Activated CD8-positive, alpha-beta memory T cell treated with anti-CD3 and anti-CD28 coated beads for 1 hour (primary cell): ENCODE measurements at places on chromosomes 12 and 14.

DNA sequence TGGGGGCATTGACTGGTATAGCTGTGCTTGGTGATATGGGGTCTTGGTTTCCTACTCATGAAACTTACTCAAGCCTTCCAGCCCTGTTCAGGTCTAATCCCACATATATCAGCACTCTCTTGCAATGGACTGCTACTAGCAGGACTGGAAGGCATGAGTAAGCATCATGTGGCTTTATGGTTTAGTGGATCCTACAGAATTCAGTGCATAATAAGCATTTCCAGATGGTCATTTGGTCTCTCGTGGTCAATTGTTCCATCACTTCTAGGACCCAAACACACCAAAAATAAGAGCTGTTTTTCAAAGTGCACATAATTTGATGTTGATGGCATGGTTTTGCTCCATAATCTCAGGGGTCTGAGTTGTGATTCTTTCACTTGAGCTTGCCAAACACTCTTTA lies 114.4 kb downstream of the LMNTD1 start:
- no peak for DNase-seq

GRCh38 chr14:95537298-95538089 lies 2.6 kb downstream of the GLRX5 start:
- DNase-seq = no peak

GRCh38 chr12:111580737-111581136 lies 18.4 kb downstream of the ATXN2 start:
- no peak for DNase-seq

- DNase-seq = no peak
Measured at GRCh38 chr12:94957006-94957405, 46.5 kb downstream of the NDUFA12 start.

DNA sequence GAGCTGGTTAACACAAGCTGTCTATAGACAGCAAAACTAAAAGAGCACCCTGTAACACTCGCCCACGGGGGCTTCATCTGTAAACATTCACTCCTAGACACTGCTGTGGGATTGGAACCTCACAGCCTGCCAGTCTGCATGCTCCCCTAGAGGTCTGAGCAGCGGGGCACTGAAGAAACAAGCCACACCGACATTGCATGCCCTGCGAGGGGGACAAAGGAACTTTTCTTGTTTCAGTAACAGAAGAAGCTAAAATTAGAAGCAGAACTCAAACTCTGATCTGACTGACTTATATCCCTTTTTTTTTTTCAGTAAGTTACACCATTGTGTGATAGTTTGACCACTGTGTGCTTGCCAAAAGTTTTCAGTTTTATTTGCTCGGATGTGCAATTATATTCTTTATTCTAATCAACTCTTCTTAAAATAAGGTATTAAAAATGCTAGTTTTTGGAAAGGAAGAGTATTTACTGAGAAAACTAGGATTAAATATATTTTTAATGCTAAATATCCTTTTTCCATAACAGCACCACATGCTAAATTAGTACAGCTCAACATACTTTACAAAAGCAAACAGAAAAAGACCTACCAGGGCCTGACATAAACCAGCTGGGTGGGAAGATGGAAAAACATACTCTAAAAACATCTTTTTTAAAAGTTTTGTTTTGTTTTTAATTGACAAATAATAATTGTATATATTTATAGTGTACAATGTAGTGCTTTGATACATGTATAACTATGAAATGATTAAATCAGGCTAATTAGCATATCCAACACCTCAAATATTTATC lies 100.2 kb downstream of the EPS8 start:
- no peak for DNase-seq

- DNase-seq = no peak
Measured at GRCh38 chr14:32472512-32473463, 143.7 kb downstream of the AKAP6 start.

DNA sequence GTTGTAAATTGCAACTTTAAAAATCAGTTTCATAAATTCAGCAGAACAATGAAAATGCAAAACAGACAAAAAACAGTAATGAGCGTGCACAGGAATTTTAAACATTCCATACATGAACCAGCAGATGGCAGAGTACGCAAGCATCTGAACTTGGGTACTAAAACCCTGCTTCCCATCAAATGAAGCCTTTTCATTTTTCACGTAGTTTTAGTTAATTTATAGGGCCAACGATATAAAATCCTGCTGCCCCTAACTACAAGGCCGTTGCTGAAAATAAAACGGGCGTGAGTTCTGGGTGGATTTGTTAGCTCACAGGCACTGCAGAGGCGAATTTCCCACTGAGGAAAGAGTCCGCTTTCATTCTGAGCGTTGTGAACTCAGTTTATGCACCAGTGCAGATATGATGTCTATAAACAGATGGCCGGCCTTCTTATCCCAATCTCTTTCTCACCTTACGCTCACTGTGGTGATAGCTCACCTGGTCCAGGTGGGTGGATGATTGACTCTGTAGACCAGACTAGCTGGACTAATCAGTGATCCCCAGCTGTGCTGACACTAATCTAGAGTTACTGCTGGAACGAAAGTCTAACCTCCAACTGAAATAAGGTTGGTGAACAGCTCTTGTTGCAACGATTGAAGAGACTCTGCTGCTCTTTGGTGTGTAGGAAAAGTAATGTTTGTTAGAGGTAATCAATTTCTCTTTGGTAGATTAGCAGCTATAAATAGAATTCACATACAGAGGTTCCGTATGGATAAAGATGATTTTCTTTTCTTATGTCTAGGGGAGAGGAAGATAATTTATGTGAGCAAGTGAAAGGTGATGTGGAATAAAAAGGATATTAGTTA lies 89.2 kb downstream of the PDZRN4 start:
- DNase-seq = no peak

DNA sequence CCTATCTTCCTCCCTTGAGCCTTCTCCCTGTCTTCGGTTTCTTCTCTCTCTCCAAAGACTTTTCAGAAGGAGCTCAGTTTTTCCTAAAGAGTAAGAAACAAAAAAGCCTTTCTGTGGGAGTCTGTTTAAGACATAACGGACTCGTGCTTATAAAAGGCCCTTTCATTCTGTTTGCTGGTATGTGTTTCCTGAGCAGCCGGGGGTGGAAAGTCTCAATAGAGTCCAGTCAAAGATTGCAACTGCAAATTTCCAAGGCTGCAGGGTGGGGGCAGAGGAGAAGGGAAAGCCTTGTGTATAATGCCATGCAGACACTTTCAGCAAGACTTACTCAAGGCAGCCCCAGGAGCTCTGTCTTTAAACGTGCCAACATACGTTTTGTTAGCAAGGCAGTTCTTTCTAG lies 62.2 kb downstream of the GNG2 start:
- no peak for DNase-seq

DNA sequence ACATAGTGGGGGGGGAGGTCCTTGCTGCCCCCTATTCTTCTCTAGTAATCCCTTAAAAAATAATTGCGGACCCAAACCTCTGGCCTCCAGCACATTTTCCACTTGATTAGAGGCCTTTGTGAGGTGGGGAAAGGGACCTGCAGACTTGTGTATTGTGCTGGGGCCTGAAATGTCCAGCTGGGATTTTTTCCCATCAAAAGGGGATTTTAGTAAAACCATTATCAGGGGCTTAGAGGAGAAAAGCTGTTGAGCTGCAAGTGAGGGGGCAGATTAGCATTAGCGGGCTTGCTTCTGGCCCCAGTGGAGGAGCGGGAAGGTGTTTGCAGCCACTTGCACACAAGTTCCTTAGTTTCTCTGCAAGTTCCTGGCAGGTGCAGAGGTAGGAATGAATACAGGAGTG lies 13.9 kb downstream of the FBXL14 start:
- DNase-seq = no peak

- DNase-seq = no peak
Measured at GRCh38 chr12:25186788-25187402, 8.1 kb downstream of the DNAI7 start.

DNA sequence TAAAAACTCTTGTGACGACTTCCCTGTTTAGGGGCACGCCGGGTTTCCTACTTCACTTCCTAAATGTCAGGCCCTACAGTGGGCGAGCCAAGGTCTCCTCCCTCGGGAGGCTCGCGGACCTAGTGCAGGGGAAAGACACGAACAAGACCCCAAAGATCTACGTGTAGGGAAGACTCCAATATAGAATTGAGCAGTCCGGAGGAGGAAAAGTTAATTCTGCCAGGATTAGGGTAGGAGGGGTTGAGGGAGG lies 564 bp downstream of the ATXN3 start:
- no peak for DNase-seq

- DNase-seq = no peak
Measured at GRCh38 chr12:68506619-68507018, 104.1 kb upstream of the RAP1B start.

DNA sequence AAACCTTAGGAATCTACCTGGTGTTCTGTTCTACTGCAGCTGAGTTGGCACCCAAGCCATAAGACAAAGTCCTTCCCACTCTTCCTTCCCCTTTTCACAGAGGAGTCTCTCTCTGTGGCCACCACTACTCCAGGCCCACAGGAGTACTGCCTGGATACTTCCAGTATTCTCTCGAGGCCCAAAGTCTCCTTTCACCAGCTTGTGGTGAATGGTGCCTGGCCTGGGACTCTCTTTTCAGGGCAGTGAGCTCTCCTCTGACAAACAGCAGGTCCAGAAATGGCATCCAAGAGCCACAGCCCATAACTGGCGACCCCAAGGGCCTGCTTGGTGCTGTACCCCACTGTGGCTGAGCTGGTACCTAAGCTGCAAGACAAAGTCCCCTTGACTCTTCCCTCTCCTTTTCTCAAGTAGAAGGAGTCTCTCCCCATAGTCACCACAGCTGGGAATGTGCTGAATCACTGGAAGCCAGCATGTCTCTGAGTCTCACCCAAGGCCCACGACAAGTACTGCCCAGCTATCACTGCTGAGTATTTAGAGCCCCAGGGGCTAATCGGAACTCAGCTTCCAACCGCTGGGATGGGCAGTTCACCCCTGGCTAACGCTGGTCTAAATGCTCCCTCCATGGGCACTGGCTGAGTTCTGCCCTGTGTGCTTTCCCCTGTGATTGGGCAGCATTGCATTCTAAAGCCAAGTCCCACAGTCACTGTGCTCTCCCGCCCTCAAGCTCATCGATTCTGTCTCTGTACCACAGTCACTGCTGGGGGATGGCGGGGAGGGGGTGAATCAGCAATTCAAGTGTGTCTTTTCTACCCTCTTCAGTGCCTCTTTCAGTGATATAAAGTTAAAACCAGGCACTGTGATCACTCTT lies 6.1 kb downstream of the A2ML1 start:
- DNase-seq = no peak
